GM12891 (cell line): ENCODE measurements at places on chromosomes 3 and 15.

GRCh38 chr3:67854663-67855062, 200.3 kb upstream of the SUCLG2 start:
- DNase-seq = no peak

DNA sequence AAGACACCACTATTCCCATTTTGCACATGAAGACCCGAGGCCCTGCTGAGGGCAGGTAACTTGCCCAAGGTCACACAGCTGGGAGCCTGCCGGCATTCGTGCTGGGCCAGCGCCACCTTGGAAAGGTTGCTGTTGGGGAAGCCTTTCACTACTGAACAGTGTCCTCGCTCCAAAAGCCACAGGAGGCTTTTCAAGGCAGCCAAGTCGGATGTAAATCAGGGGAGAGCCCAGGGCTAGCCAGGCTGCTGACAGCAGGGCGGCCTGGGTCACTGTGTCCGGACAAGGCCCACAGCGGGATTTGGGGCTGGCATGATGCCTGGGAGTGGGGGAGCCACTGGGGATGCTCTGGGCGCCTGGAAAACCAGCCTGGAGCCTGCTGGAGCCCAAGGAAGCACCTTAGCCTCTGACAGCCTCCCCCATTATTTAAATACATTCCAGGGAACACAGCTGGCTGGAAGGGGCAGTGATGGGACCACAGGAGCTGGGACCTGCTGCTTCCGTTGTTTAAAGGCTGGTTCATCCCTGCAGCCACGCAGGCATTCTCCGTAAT, 10.5 kb downstream of the SLC6A6 start:
- DNase-seq = no peak

DNA sequence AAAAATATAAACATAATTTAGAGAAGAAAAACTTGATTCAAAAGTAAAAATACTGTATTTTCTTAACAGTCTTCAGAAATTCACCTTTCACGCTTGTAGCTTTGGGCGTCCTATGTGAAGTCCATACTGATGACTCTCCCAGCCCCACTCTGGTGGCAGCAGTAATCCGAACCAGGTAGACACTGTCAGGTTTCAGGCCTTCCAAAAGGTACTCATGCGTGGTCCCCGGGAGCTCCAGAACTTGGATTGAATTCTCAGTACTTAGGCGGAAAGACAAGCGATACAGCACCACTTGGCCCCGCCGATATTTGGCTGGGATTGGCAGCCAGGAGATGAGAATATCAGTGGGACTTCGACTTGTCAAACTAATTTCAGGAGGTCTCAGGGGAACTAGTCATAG, 69.7 kb downstream of the PRTG start:
- DNase-seq = no peak

GRCh38 chr15:31347981-31348803, 21.6 kb downstream of the KLF13 start:
- DNase-seq = no peak

DNA sequence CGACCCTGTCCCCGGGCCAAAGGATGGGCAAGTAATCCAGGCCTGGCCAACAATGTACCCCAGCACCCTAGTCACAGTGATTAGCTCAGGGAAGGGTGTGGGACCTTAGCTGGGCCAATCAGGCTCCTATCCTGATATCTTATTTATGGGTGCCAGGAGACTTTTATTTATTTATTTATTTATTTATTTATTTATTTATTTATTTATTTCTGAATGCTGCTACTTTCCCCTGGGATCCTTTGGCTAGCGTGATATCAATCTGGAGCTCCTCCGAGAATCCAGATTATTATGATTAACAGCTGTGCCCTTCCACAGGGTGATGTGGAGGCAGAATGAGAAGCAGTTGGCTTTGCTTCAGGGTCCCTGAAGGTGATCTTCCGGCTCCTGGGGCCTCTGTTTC, 32.2 kb upstream of the BHLHE40 start:
- DNase-seq = no peak

DNA sequence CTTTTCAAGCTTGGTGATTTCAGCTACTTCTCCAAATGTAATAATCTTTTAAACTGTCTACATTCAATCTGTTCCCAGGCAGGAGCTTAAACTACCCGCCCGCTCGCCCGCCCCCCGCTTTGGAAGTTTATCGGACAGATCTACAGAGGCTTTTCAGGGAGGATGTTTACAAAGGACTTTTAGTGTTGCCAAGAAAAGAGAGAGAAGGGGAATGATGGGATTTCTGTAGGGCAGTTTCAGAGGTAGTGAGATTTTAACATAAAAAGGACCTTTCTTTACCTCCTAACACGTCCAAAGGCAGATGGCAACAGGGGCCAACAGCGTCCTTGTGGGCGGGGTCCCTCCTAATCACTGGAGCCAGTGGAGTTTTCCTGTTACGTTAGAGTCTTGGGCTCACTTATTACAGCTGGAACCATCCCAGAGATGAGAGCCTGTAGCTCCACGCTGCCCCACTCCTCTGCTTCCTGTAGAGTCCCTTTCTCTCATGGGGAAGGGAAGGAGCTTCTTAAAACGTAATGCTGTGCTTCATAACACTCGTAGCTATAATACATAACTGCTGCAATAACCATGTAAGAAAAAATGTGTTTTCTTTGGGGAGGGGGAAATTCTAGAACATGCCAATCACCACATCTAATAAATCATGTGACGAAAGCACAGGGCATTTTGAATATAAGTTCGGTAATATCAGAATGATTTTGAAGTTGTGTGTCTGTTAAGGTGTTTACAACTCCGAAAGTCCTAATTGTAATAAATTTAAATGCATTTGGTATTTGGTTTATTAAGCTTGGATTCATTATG, 30.9 kb downstream of the HES1 start:
- no peak for DNase-seq

- DNase-seq = no peak
These were observed 2.3 kb downstream of the CAMKV start for GRCh38 chr3:49867400-49867799.

GRCh38 chr15:82803793-82804574, 1.9 kb downstream of the FSD2 start:
- no peak for DNase-seq

GRCh38 chr15:72302955-72303354, 17.0 kb downstream of the CELF6 start:
- DNase-seq = no peak

DNA sequence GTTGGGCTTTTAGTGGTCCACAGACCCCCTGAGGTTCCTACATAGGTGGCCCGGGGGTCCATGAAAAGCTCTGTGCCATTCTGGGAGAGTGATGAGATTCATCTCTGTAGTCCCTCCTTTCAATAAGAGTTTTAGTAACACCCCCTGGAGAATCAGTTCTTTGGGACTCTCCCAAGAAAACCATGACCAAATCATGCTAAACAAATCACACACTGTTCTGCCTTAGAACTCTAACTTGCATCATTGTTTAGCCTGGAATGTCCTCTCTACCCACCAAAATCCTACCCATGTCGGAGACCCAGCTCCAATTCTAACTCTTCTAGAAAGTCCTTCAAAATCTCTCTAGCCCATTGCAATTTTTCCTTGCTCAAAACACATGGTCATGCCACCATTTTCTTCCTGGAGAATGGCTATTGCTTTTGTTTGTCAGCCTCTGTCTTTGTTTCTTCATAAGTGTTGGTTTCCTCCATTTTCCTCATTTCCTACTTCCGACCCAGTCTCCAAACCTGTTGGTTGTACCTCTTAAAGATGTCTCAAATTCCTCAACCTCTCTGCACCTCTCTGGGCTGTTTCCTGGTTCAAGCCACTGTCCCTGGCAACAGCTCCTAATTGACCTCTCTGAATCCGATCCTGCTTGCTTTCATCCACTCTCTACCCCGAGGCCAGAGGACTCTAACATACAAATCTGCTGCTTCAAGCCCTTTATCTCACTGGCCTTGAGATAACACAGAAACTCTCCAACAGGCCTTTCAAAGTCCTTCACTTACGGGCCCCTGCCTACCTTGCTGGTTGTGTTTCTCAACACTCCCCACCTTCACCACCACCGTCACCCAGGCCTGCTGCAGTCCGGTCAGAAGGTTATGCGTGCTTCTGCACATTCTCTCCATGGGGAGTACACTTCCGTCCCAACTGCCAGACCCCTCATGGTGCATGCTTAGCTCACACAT, 23.7 kb downstream of the CYP19A1 start:
- no peak for DNase-seq

- DNase-seq = no peak
These were observed 68.8 kb upstream of the SLC12A8 start for GRCh38 chr3:125281381-125281780.

DNA sequence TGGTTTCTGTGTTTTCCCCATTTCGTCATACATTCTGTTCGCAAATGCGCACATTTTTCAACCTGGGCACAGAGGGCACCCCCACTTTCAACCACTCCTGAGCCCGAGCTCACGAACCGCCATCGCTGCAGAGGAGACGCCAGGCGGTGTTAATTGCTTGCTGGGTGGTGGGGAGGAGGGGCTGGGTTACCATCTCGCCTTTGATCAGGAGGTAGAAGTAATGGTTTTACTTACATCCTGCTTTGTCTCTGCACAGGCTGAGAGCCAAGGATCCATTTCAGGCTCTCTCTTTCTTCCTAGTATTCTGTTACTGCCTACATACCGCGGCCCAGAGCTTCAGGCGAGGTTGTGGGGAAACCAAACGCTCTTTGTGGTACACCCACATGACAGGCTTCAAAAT, 177.3 kb upstream of the WNT5A start:
- DNase-seq = no peak

- DNase-seq = no peak
These were observed 7.0 kb downstream of the RTP3 start for GRCh38 chr3:46504789-46505188.

GRCh38 chr3:63450023-63450422, 171.9 kb downstream of the SYNPR start:
- no peak for DNase-seq

DNA sequence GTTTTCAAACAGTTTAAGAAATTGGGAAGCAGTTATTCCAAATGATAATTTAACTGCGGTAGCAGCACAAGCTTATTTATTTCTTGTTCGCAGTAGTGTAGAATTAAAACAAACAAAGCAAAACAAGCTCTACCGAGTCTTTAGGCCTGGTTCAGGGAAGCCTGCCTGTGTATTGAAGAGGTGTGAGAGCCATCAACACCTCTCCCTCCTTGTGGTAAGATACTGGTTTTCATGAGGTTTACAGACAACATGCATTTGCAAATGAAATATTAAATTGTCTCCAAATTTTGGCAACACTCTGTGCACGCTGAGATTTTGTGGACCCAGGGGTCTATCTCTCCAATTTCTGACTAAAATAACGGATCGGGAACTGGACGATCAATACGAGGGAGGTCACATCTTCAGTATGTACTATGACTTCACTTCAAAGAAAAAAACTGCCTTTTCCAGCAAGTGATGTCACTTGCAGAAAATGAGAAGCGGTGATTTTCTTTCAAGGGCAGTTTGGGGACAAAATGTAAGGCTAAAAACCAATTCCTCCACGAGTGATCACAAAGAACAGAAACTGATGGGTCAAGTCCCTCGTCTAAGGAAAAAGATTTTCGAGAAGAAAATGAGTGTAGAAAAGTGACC, 721 bp downstream of the ATR start:
- no peak for DNase-seq

GRCh38 chr3:192239956-192240355, 487.4 kb downstream of the FGF12 start:
- no peak for DNase-seq

- no peak for DNase-seq
These were observed 12.9 kb downstream of the SLCO3A1 start for GRCh38 chr15:91866371-91866905.

DNA sequence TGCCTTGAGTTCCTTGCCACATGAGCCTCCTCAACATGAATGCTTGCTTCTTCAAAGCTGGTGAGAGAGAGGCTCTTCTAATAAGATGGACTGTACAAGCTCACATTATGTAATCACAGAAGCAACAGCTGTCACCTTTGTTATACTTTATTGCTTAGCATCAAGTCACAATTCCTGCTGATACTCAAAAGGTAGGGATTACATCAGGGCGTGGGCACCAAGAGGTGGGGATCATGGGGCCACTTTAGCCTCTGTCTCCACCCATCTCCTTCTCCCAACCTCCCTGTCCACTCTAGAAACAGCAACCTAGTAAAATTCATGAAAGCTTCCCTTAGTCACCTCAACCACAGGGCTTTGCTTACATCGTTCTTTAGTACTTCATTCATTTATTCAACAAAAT, 95.9 kb downstream of the FAM43A start:
- DNase-seq = no peak

- DNase-seq = no peak
These were observed 14.0 kb downstream of the PLA2G4D start for GRCh38 chr15:42080186-42080918.
